ENCODE measurements at places on chromosomes 2 and 18.

DNA sequence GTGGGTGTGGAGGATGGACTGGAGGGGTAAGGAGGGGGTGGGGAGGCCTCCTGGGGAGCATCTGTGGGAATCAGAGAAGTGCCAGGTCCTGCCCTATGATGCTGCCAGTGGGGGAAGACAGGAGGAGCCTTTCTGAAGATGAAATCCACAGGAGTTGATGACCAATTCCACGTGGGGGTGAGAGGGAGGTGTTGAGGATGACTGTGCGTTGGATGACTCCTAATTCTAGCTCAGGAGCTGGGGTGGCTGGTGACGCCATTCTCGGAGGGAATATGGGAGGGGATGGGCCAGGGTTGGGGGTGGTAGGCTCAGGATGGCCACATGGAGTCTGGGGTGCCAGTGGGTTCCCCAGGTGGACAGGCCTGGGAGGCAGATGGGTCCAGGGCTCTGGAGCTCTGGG, 32.3 kb downstream of the EMX1 start:
- no peak for DNase-seq

GRCh38 chr2:207385903-207386302, 143.9 kb upstream of the CREB1 start:
- DNase-seq = no peak

- DNase-seq = no peak
Measured at GRCh38 chr2:36670881-36671595, 25.5 kb upstream of the VIT start.

DNA sequence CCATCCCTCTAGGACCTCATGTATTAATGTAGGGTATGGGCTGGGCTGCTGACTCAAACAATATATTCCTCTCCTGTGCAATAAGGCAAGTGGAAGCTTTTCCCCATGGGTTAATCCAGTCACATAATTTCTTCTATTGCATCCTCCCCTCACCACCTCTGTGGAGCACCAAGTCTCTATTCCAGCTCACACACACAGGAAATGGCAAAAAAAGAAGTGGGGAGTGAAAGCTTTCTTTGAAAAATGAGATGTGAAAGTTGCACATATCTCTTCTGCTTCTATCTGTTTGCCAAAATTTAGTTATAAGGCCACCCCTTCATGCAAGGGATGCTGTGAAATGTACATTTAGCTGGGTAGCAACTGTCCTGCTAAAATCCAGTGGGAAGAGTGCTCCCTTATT, 121.3 kb downstream of the CDC42EP3 start:
- no peak for DNase-seq

- no peak for DNase-seq
Measured at GRCh38 chr2:230356084-230356483, 29.1 kb downstream of the SP140L start.

DNA sequence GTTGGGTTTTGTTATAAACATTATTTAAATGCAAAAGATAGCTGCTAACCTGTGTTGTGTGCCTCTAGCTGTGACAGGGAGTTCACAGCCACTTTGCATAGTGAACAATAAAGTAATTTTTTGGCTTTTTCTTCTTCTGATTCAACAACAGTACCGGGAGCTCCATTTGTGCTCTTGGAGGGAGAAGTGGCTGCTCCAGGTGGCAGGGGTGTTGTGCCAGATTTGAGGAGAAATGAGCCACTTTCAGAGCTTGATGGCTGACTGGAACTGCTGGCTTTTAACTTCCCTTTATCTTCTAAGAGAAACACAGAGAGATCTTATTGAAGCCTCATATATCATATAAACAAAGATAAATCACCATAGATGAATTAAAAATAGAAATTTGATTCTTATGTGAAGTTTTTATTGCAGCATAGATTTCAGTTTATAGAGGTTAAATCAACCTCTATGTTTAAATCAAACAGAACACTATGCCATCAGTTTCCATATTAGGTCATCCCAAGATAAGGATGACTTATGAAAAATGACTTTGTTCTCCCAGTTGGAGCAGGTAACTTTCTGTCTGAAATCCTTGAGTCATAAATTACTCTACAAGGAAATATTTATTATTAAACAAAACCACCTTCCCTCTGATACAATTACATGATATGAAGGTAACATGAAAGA, 182.0 kb upstream of the SESTD1 start:
- no peak for DNase-seq

- DNase-seq = no peak
Measured at GRCh38 chr18:3251249-3251962, 3.8 kb downstream of the MYL12A start.

- no peak for DNase-seq
Measured at GRCh38 chr2:201383136-201383535, 26.0 kb upstream of the FLACC1 start.

- no peak for DNase-seq
Measured at GRCh38 chr2:241771286-241772062, 5.1 kb upstream of the GAL3ST2 start.

GRCh38 chr2:48200620-48201293, 294.5 kb upstream of the FBXO11 start:
- DNase-seq = no peak

GRCh38 chr2:237729681-237730475, 68.7 kb upstream of the RBM44 start:
- no peak for DNase-seq

- no peak for DNase-seq
Measured at GRCh38 chr2:160039166-160039903, 23.1 kb downstream of the PLA2R1 start.

DNA sequence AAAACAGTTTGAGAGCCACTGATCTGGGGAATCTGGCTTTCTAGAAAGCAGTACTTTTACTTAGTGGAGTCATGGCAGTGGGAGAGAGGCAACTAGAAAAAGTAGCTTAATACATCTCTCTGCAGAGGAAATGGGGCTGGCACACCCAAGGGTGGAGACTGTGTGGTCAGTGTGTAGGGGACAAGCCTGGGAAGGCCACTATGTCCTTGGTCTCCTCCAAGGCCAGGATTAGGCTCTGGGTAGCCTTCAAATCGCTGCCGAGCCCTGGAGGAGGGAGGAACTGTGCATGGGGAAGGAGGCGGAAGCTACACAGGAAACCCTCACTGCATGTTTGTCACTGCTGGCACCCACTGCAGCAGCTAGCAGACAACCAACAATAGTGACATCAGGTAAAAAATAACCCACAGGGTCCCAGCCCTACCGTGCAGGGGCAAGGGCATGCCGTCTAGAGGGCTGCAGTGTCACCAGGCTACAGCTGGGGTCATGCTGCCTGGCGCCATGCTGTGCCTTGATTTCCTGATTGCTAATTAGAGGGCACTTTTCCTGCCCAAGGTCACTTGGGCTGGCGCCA, 34.8 kb downstream of the LBH start:
- no peak for DNase-seq

- DNase-seq = no peak
Measured at GRCh38 chr2:70467831-70468779, 85.5 kb downstream of the TGFA start.

DNA sequence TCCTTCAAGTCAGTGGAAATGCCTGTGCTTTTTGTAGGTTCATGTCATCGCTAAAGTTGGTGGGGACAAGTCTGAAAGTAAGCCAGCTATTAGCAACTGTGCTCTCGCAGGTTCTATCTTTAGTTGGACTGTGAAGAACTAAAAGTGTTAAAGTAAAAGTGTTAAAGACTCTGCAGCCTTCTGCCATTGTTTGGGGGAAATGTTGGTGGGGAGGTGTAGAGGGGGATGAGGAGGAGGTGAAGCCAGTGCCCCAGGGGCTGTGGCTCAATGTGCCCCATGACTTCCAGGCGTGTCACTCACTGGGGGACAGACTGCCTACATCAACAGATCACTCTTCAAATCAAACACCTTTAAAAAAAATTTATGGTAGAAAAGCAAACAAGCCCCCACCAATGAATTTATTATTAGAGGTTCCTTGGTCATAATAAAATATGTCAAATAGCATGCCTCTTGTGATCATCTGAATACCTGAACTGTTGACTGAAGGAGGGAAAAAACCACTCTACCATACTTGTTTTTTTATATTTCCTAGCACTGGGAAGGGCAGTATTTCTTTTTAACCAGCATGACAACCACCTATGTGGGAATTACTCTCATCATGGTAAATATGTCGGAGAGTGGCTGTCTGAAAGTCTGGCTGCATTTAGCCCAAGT, 19.3 kb downstream of the TGFA start:
- no peak for DNase-seq

DNA sequence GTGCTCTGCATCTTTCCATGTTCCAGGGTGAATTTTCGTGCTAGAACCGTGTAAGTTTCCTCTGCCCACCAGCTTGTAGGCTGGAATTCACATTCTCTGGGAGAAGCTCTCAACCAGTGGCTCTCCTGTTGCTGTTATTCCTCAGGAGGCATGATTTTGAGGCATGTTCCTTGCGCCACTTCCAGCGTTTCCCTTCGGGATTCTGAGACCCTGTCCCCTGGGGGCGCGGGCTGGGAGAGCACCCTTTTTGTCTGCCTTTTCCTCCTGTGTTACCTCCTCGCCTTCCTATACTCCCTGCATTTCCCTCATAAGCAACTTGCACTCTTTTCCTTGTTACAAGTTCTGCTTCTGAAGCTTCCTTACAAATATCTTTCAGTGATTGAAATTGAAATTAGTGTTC, 156.4 kb downstream of the PTPRM start:
- DNase-seq = no peak

GRCh38 chr18:54873884-54874255, 45.6 kb downstream of the RAB27B start:
- DNase-seq = no peak

DNA sequence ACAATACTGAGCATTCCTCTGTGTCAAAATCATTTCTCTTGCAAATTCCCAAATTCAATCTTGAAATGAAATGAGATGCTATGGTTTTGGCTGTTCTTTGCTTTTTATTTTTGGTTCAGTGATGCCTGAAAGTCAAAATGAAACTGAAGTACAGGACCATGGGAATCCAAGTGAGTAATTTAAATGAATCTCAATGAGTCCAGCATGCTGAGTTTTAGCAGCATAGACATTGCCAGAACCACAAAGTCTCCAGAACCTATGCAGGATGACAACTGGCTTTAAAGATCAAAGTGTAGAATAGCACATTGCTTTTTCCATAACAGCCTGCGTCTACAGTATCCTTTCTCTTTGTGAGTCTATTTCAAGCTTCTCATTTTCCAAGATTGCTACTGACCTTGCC, 1050.7 kb upstream of the PIK3C3 start:
- peak; percentile 42 for DNase-seq

- DNase-seq = no peak
Measured at GRCh38 chr2:161415034-161415986, 787 bp upstream of the TBR1 start.

- no peak for DNase-seq
Measured at GRCh38 chr2:13240789-13241487, 524.2 kb downstream of the TRIB2 start.

- no peak for DNase-seq
Measured at GRCh38 chr2:229340086-229340760, 69.1 kb upstream of the PID1 start.

DNA sequence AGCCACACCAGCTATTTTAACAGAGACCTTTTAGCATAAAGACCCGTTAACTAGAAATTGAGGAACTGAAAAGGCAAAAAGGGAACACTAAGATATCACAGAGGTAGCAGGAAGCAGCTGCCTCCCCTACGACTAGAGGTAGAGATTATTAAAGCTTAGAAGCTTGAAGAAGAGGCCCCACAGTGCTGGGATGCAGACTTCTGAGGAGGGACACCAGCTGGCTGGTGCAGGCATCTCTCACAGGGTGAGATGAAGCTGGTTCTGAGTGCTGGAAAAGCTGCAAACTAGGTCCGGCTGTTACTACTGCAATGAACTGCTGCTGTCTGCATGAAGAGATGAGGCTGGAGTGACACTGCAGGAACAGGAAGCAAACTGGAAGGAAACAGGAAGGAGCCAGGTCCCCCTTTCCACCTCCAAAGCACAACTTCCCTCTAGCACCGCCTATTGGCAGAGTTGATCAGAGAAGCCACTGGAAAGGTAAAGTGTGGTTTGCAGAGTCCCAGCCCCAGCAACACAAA, 61.2 kb upstream of the MRPS9 start:
- DNase-seq = no peak

- peak; percentile 92 for DNase-seq
Measured at GRCh38 chr2:55618275-55619055, 1.0 kb upstream of the PPP4R3B start.

- DNase-seq = no peak
Measured at GRCh38 chr2:235940330-235940729, 227.9 kb downstream of the GBX2 start.

DNA sequence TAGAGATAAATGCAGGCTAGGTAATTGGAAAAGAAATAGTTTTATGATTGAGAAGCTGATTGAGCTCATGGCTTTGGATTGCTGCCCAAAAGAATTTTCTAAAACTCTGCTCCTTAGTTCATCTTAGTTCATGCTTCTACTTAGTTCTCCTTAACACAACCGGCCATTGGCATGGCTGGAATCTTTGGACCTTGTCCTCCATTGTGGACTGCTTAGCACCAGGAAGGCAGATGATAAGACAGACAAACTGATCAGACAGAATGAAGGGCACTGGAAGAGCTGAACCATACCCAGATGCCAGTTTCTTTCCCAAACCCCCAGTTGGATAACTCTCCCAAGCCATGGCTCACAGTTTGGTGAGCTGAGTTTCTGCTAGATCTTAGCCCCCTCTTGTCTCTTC, 36.3 kb upstream of the NABP1 start:
- DNase-seq = no peak

DNA sequence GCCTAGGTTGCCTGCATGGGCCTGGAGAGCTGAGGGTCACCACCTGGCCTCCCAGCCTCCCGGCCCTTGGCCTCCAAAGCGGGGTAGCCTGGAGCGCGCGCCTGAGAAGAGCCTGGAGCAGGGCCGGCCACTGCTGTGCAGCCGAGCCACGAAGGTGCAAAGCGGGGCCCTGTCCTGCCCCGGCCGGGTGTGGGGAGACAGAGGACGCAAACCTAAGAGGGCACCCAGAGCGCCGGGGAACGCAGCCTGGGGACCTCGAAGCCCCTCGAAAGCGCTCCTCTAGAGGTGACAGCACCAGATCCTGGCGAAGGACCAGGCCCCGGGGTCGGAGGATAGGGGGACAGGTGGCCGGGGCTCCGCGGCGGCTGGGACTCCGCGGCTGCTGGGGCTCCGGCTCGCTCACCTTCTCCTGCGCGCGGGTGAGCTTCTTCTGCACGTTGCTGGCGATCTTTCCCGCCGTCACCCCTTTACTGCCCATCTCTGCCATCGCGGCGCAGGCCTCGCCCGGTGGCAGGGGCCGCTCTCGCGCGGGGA, 430 bp downstream of the BIN1 start:
- DNase-seq = no peak

DNA sequence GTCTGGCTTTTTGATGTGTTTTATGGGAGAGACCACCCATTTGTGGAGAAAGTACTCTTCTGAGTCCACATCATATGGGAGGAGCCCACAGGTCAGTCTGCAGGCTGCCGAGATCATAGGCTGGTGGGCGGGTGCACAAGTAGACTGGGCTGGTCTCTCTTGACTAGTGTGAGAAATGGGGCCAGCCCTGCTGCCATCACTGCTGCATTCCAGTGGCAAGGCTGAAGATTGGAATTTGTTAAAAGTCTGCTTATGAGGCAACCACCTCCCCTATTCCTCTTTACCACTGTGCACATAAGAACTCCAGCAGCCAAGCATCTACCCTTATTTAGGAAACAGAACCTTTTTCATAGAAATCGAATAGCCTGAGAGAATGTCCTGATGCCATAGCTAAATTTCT, 200.7 kb downstream of the DIS3L2 start:
- DNase-seq = no peak

Measured in spinal cord (tissue), 10 donors.